ENCODE measurements at places on chromosomes 5 and 9.

DNA sequence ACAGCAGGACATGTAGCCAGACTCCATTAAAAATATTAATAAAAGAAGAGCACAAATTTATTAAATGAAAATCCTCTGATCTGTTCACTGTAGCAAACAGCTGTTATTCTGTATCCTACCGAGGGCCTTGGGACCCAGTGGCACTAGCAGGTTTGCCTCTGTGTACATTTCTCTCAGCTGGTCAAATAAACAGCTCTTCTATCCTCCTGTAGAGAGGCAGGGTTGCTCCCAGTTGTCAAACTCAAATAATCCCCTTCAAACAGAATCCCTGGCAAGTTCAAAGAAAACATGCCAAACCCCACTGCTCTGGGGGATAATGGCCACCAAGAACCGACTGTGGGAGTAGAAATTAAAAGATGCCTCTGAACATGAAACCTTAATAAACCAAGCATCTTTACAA lies 1262.0 kb upstream of the DMAC1 start:
- no peak for DNase-seq

DNA sequence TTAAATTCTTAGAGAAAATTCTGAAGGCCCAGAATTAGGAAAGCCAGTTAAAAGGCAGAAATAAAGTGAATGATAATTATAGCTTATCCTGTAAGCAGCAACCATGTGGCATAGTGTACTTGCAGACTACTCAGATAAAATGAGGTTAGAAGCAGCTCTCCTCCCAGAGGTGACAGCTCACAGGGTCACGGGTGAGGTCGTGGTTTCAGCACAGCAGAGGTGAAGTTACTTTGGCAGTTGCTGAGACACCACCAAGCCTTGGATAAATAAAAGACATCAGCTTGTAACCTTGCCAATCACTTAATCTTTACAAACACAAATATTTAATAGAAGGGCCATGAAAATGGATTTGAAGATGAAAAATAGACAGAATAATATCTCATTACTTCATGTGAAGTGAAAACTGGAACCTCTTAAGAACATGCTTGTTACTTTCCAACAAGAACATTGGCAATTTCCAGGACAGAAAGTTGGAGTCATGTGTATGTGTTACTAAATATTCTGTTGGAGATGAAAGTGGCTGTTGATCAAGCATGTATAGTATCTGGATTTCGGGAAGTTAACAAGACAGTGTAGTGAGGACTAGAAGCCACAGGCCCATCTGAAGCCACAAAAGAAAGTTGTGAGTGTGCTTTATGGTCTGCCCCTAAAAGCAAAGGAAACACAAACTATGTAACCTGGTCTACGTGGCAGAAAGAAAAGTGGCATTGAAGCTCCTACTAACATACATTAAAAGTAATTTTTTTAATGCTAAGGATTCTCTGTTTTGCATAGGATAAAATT lies 134.4 kb downstream of the ERCC6L2 start:
- DNase-seq = peak; percentile 79

DNA sequence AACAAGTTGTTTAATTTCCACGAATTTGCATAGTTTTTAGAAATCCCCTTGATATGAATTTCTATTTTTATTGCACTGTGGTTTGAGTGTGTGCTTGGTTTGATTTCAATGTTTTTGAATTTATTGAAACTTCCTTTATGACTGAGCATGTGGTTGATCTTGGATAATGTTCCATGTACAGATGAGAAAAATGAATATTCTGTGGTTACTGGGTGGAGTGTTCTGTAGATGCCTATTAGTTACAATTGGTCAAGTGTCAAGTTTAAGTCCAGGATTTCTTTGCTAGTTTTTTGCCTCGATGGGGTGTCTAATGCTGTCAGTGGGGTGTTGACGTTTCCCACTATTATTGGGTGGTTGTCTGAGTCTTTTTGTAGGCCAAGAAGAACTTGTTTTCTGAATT lies 319.5 kb upstream of the ACTBL2 start:
- no peak for DNase-seq

DNA sequence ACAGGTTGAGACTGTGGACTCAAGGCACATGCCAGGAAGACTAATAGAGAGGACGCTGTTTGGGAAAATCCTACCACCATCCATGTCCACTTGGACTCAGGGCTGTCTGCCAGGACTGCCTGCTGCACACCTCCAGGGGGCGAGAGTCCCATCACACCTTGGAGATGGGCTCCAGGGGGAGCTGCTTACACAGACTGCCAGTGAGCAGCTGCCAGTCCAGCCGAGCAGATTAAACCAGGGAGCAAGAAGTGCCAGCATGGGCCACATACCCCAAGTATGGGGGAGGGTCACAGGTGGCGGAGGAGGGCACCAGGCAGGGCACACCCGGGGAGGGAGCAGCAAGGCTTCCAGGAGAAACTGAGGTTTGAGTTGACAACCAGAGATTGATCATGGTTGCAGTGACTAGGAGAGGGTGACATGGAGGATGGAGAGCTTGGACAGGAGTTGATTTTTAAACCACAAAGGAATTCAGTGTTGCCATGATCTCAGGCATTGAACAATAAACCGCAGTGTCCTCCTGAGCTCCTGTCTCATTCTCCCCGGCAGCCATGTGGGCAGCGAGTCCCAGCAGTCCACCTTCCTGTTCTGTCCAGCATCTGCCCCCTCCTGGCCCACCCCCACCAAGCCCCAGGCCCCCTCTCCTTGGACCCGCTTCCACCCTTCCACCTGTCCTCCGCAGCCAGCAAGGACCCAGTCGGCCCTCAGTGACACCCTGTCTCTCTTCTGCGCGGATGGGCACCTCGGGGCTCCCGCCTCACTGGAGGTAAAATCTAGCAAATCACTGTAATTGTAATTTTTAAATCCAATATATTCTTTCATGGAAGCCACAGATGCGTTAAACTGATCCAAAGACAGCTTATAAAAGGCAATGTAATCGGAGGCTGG lies 3.1 kb upstream of the VAV2 start:
- no peak for DNase-seq

- no peak for DNase-seq
Observed at GRCh38 chr9:33153666-33154065, 13.5 kb downstream of the B4GALT1 start.

DNA sequence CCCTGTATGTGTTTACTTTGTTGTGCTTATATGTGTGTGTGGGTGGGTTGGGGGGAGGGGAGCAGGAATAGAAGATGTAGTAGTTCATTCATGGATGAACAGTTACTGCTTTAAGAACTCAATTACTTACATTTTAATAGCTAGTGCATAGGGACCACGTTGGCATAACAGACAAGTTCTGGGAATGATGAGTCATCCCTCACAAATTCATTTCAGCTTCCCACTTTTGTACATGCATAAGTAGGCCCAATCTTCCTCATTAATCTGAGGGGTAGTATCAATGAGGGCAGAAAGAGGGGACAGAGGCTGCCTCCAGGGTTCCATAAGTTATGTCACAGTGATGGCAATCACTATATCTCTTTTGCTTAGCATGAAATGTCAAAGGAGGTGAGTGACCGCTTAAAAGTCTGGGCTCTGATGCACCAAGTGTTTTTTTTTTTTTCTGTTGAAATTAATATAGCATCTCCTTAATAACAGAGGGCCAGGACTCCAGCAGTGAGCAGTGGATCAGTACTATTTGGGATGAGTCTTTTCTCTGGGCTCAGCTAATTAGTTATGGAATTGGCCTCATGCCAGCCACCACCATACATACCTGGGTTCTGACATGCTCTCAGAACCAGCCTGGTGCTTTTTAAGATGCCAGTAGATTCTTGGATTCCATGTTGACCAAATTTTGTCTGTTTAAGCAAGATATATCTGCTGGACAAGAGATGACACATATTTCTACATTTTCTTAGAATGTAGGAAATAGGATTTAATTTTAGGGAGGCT lies 37.1 kb downstream of the PRDM6 start:
- no peak for DNase-seq

GRCh38 chr9:34826999-34827538 lies 117.1 kb upstream of the CCL21 start:
- no peak for DNase-seq

DNA sequence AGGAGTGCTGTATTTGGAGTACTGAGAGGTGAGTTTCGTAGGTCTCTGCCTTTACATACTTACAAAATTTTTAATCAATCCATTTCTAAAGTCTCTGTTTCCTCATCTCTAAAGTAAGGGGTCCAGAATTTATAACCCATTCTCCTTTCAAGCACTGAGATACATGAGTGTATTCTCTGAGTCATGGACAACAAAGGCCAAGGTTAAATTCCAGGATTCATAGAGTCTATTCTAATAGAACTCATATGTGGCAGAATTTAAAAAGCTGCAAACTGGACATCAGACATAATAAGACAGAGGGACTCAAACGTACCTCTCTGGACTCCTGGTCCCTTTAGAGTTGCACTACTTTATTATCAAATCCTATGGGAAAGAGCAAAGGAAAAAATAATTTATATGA lies 112.5 kb upstream of the SLIT3 start:
- no peak for DNase-seq

DNA sequence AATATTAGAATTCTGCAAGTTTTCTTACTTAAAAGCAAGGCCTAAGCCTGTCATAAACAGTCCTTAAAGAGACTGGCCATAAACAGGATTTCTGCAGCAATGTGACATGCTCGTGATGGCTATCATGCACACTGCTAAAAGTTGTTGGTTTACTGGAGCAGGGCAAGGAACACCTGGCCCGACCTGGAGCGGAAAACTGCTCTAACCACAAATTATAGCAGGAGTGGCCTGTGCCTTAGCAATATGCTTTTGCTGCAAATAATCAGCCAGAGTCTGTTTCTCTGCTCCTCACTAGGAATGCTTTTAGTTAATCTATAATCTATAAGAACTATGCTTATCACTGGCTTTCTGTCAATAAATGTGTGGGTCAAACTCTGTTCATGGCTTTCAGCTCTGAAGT lies 322.9 kb upstream of the RPS23 start:
- DNase-seq = no peak

DNA sequence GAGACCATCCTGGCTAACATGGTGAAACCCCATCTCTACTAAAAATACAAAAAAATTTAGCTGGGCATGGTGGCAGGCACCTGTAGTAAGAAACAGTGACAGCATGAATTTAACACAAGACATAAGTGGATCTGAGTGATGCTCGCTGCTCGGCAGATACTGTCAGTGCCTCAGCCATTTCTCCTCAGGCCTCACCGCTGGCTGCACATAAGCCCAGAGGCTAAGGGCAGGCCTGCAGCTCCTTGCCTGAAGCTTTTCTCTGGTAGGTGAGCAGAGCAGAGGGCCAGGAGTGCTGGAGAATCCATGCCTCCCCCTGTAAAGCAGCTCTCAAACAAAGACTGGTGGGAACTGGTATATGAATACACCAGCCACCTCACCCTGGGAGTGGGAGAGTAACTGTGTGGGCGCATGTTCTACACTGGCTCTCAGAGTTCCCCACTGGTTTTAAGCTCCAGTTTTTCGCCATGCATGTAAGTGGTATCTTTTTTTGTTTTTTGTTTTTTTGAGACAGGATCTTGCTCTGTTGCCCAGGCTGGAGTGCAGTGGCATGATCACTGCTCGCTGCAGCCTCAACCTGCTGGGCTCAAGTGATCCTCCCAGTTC lies 10.3 kb upstream of the CD72 start:
- DNase-seq = no peak

GRCh38 chr9:16501141-16501540 lies 369.3 kb downstream of the BNC2 start:
- no peak for DNase-seq

- peak; percentile 16 for DNase-seq
Observed at GRCh38 chr5:173035904-173036707, 20.0 kb upstream of the CREBRF start.

GRCh38 chr9:136617746-136618579 lies 44.8 kb upstream of the EGFL7 start:
- DNase-seq = no peak

GRCh38 chr5:56160723-56161438 lies 72.2 kb downstream of the ANKRD55 start:
- DNase-seq = no peak

- DNase-seq = no peak
Observed at GRCh38 chr5:76000582-76000981, 82.6 kb upstream of the SV2C start.

- no peak for DNase-seq
Observed at GRCh38 chr5:166509085-166509484, 1782.4 kb upstream of the WWC1 start.

DNA sequence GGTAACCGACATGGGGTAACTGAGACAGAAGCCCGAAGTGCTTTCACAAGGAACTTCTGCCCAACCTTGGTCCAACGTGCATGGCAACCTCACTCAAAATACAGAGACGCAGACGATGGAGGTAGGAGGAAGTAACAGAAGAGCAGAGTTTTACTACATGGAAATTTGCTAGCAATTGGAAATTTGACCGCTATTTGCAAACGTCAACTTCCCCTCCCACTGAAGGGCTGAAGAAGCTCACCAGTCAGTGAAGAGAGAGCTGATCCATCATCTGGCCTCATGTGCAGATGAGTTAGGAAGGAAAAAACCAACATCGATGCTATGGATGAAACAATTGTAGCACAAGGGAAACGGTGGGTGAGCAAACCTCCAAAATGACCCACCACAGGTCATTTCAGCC lies 196.7 kb downstream of the RGS3 start:
- no peak for DNase-seq

GRCh38 chr5:139190125-139190524 lies 8.0 kb downstream of the SIL1 start:
- no peak for DNase-seq

DNA sequence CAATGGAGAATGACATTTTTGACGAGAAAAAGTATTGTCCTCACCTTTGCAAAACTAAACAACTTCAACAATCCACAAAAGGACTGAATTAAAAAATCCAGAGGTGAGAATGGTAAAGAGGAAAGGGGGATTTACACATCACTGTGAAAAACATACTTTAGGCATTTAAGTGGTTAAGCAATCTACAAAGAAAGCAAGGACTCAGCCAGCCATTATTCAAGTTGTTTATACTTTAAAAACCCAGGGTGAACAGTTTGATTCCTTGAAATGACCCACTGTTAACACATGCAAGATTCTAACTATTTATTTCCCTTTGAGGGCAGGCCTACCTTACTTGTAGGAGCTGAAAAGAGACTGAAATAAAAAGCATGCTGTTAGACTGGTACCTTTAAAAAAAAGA lies 29.3 kb downstream of the TUT7 start:
- DNase-seq = no peak

DNA sequence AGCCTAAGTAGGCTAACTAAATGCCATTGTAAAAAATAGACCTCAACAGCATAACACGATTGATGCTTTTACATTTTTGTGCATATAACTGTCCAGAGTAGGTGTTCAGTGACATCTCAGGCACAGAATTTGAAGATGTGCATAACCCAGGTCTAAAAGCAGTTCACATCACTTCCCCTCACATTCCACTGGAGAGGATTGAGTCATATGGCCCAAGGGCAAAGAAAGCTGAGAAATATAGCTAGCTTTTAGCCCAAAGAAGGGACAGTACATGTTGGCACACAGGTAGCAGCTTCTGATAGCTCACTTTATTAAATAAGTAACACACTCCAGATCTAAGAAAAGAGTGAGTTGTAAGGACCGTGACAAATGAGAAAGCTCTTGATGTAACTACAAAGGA lies 2259.5 kb upstream of the WWC1 start:
- DNase-seq = no peak

DNA sequence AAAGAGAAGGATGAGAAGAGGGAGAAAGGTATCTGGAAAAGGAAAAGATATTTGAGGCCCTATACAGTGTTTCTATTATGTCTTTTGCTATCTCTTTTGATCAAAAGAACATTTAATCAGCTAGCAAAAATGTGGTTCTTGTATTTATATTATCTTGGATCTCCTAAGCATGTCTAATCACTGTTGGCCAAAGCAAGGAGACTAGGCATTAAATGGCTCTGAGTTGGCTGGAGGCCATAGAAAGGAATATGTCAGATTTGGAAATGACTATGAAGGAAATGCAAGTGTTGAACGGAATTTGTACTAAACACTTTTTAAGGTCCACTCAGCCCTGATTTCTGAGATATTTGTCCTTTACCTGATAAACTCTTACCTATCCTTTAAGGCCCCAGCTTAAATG lies 22.4 kb upstream of the THG1L start:
- no peak for DNase-seq
